ENCODE measurements at places on chromosomes 1 and 21. TPM values are rescaled to one million over a fixed set of nuclear protein-coding genes. Genes with fewer than 3 reads are reported as not detected.

ARHGEF10L gene
- total RNA-seq, result 27.4 TPM

DNA sequence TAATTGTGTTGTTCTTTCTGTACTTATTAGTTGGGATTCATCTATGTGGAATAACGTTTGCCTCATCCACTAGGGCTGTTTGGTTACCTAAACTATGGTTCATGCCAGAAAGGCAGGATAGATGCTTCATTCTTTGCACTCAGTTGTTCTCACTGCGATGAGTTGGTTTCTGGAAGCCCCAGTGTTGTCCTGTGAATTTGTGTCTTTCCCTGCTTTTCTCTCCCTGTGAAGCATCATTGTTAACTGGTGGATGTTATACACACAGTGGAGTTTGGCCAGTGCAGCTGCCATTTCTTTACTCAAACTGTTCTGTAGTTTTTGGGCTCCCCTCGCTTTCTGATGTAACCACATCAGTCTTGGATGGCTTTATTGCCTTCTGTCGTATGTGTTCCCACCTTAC is 143.6 kb upstream of the COL6A1 start:
- DNase-seq, result no peak

FMOD gene
- 3.0 TPM for total RNA-seq

IVL gene
- not detected for total RNA-seq

DNA sequence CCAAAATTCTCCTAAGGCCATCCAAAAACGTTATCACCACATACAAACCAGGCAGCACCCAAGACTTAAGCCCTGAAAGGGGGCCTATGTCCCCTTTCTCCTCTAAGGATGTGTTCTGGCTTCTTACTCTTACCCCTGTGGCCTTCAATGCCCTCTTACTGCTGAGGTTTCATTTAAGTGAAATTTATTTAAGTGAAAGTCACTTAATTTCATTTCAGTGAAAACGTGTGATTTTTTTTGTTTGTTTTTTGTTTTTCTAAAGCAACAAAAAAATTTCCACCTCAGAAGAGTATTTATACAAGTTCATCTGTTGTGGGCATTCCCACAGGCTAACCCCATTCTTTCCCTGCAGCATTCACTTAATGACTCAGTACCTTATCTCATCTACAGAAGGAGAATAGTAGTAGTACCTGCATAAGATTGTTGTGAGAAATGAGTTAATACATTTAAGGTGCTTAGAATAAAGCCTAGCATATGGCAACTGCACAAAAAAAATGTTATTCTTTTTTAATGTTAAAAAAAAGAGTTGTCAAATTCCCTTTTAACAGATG is 220.6 kb downstream of the CHRM3 start:
- DNase-seq, result no peak

Data from dorsolateral prefrontal cortex (tissue), 122 donors.